Hematopoietic multipotent progenitor cell treated with erythropoietin and hydrocortisone succinate and interleukin-3 and kit ligand, for 6 days (in vitro differentiated cells): ENCODE measurements at places on chromosomes 4 and X.

DNA sequence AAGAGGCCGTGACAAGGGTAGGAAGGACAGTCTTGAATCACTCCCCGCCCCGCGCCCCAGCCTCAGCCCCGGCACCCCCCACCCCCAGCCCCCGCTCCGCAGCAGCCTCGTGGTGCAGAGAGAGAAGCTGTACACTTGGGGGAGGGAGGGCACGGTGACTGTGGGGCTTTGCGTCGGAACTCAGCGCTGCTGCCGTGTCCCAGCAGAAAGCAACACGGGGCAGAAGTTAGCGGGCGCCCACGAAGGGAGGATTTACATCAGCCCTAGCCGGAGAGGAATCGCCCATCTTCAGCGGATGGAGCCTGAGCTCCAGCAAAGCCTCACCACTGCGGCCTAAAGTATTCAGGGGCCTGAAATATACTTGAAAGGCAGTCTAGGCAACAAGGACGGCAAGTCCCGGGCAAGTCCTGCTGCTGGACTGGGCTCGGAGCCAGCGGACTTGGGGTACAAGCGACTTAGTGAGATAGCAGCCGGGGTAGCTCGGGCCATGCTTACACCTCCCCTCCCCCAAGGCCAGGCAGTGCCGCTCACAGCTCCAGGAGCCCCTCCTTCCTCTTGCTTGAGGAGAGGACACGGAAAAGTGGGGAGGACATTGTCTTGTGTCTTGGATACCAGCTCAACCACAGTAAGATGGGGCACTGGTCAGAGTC is 18.5 kb upstream of the OPN1LW start:
- peak; percentile 64 for DNase-seq

- no peak for DNase-seq
Measured at GRCh38 chr4:158131027-158131426, 41.8 kb downstream of the GASK1B start.

DNA sequence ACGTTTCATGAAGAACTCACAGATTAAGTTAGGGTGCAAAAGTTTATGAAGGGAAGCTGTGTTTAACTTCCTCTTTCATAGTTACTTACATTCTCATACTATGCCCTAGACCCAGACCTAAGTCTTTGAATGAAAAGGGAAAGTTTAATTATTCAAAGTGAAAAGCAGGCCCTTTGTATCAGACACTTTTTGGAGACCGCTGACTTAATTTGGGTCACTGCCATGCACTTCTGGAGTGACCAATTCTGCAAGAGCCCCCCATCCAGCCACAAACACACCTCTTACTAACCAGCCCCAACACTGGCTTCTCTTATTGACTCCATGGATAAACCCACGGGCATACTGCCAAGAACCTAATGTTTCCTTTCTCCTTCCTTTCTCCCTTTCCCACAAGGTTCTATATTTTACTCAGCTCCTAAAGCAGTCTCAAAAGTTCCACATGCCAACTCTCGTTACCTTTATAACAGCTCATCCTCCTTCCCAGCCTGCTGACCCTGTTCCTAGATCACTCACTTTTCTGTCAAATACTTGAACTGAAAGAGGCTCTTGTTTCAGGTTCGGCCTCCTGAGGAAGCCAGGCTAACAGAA is 34.5 kb downstream of the ABCE1 start:
- DNase-seq: peak; percentile 44

DNA sequence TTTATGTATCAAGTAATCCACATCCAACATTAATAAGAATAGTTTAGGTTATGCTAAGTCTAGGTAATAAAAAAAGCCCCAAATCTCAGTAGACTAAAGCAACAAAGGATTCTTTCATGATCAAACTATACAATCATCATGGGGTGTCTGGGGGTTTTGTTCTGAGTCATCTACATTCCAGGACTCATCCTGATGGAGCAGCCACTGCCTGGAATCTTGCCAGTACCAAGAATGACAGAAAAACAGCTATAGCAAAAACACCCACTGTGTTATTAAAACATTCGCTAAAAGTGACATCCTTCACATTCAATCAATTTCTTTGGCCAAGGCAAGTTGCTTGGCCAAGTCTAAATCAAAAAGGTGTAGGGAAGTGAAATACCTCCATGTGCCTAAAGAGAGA is 3.9 kb upstream of the ARHGEF38 start:
- DNase-seq: no peak

DNA sequence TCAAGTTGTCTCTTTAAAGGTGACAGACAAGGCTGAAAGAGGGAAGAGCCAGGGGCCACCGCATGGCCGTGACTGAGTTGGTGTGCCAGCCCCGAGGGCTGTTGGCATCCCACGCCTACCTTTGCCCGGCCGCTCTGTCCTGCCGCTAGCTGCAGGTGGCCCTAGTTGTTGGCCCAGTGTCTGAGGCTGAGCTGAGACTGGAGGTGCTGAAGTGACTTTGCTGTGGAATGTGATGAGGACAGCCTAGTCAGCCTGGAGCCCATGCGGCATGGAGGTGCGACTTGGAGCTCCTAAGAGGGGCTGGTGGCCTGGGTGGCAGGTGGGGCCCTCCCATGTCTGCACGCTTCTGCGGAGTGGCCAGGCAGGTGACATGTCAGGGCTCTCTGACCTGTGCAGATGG is 6.6 kb downstream of the TADA2B start:
- no peak for DNase-seq

DNA sequence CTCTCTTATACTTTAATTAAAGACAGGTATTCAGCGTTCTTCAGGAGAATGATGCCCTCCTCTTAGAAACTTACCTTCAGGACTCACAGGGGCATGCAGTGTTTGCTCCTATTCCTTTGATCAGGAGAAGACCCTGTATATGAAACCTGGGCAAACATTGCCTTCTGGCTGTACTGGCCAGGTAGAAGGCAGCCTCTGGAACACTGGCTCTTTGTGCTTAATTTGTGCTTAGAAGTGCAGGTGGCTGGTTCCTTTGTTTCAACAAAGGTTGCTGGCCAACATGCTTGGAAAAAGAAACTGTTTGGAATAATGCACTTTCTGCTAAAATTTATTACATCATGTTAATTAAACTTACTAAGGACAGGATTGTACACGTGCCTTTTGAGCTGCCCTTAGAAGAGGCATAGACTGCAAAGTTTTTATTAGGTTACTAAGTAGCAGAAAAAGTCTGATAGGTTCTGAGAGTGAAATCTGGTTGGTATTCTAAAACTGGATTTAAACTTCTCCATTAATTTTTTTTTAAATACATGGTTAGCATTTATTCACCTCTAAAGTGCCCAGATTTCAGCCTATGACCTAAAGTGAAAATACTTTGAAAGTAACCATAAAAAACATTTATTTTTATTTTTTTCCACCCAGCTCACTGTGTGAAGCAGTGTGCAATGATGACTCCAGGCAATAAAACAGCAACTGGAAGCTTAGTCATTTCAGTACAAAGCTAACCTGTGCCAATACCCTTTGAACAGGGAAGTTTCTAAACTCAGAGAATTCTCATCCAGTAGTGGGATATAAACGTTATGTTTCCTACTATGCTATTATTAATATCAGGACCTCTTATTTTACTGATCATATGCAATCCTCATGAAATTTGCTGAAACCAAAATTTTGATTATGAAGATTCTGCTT is 11.3 kb downstream of the RASSF6 start:
- no peak for DNase-seq

DNA sequence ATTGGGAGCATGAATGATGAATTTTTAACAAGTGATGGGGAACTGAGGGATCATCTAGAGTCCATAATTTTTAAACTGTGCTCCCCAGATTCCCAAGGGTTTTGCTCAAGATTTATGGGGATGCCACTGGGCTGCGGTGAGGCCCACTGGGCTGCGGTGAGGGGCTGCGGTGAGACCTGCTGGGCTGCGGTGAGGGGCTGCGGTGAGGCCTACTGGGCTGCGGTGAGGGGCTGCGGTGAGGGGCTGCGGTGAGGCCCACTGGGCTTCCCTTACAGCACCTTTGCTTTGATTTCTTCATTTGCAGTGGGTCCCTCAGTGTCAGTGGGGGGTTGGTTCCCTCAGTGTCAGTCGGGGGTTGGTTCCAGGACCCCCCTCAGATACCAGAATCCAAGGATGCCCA is 47.4 kb upstream of the ATOH1 start:
- DNase-seq: no peak

DNA sequence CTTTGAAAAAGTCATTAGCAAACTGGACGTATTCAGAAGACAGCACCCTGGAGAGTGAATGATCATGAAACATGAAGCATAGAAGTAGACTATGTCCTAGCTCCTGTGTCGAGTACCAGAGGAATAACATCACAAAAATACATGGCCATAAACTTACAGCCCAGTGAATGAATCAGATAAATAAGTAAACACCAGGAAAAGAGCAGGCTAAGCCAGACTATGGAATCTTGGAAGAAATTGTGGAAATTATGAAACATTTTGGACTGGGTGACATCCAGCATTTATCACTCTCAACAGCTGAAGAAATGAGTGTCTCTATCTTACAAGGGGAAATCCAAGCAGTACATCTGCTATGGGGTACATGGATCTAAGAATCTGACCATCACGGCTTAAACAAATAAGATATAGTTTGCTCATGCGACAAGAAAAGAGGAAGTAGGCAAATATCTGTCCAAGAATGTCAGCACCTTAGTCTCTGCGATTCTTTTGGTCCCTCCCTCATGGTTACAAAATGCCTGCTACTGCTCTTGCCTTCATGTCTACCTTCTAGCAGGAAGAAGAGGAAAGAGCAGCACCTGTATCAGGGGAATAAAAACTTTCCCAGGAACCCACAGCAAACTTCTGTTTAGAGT is 481.5 kb downstream of the BCOR start:
- DNase-seq: peak; percentile 15

DNA sequence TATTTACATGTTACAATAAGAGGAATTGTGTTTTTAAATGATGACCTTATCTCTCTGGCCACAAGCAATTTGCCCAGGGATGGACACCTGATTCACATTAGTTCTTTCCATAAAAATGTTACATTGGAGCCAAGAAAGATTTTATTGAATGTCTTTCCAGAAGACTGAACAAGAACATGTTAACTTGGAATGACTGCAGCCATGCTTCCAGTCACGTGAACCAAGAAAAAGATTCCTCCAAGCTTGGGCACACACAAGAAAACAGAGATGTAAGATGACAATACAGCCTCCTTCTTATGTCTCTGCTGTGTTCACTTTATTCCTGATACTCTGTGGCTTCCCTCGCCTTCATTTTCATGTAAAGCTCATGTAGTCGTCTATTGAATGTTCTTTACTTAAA is 737.6 kb downstream of the TRIML1 start:
- no peak for DNase-seq

GRCh38 chr4:87120010-87120409 is 100.4 kb downstream of the KLHL8 start:
- DNase-seq: no peak

GRCh38 chr4:23838607-23839006 is 51.2 kb downstream of the PPARGC1A start:
- no peak for DNase-seq

DNA sequence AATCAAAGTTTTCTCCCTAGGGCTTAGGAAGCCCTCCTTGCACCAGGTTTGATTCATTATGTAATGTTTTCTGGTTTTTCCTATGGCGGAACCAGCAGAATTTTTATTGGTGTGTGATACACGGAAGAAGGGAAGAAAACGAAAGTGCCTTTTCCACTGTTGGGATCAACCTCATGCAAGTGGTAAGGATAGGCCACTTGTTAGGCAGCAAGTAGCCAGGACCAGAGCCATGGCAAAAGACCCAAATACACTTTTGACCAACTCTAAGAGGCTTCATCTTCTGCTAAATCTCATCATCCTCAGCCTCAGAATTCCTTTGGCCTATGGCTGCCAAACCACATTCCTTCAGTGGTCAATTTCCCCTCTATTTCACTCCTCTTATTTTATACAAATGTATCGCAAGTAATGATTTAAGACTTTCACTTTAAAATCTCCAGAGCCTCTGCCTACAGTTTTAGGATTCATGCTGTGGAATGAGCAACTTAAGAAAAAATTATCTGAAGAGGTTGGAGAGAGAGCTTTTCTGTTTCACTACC is 21.2 kb downstream of the PPAT start:
- DNase-seq: no peak

GRCh38 chr4:168129046-168129772 is 36.9 kb downstream of the ANXA10 start:
- DNase-seq: no peak

DNA sequence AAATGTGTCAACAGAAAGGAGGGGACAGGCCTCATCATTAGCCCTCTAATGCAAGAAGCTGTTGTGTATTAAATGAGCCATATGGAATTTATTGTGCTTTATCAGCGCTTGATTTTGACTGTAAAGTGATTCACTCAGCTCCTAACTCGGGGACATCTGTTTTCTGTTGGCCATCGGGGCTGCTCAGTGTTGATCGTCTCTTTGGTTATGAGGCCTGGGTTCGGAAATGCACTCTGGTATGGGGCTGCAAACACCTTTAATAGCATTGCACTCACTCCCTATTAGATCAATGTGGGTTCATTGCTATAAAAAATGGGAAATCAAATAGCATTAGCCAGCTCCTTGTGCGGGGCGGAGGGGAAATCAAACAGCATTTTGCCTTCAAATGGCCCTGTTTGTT is 6.4 kb downstream of the ARX start:
- DNase-seq: no peak

DNA sequence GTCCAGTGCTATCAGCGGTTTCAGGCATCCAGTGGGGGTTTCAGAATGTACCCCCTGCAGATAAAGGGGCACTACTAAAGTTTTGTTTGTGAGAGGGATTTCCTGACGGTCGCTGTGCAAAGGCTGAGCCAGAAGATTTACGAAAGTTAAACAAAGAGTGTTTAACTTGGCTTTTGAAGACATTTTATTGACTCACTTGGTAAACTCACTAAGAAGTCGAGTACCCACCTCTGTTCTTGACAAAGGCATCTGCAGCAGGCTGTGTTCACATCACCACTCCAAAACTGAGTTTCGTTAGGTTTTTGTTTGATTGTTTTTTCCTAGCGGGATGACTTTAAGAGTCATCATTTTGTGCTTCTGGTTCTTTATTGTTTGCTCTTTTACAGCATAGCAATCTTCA is 143.9 kb upstream of the TBL1X start:
- no peak for DNase-seq

GRCh38 chr4:146450524-146450923 is 71.2 kb downstream of the SLC10A7 start:
- peak; percentile 19 for DNase-seq

GRCh38 chrX:131843987-131844386 is 179.1 kb upstream of the STK26 start:
- no peak for DNase-seq

DNA sequence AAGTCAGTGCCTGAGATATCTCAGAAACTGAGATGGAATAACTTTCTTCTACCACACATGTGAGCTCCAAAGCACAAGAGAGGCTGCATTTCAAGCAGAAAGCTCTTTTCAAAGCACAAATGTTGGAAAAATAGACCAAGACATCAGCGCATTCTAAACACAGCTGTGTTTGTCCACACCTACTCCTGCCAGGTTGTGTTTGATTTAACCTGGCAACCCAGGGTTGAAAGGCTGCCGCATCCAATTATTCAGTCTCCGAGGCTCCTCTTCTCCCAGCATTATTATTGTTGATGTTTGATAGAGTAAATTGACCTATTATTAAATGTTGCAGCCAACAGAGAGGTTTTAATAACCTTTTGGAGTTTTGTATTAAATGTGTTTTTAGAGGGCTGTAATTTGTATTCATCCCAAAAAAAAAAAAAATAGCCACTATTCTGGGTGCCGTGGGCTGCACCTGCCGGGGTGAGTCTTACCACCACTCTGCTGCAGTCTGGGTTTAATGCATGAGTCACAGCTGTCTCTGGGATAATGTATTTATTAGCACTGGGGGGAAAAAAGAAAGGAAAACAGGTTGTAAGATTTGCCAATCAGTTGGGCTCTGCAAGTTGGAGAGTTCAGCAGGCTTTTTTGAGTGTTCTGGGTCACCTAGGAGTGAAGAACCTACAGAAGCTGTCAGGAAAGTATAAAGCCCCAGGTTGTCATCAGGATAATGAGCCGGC is 105.2 kb upstream of the NOCT start:
- no peak for DNase-seq
